ENCODE measurements at places on chromosomes 12 and 14.
A peak's percentile ranks its signal among the peaks of the same experiment; 100 is the strongest.

DNA sequence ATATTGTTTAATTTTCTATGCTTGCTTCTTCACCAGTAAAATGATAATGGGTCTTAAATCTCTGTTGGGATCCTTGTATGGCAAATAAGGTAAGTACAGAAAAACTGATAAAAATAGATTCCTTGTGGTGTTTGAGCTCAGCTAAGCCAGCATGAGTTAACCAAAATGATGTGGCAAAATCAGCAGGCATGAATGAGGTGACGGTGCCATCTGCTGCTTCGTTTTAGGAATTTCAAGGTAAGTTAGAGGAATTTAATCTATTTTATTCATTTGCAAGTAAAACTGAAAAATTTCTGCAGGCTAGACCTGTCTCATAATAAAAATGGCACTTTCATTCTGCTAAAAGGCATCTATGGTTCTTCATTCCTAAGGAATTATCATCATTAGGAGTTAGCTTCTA, 10.0 kb upstream of the CLEC7A start:
- DNase-seq: peak; percentile 43

DNA sequence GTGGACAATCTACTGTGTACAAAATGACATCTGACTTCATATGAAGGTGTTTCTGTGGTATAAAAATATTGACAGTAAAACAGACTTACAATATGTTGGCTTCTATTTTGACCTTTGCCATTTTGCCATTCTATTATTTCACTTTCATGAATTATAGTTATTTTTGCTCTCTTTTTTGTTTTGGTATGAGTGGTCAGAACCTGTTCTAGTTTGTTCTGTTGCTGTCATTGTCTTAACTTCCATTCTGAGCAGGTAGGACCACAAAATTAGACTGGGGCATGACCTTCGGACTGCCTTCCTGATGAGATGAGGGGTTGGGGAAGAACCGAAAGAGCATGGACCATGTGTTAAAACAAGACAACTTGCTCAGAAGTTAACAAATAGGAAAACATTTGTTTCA, 36.5 kb upstream of the IFNG-AS1 start:
- no peak for DNase-seq

DNA sequence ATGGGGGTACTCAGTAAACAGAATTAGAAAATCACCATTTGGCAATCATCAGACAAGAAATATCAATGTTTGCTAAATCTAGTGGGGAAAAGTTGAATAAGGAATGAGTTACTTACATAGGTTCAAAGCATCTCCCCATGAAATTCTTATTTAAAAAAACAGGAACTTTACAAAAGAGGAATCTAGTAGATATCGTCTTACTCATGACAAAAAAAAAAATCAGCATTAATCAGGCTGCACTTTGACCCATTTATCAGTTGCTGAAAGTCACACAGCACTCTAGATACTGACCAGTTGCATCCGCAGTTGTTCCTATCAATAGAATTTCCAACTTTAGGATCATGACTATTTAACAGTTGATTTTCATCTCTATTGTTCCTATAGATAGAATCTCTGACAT, 5.8 kb upstream of the DICER1 start:
- no peak for DNase-seq

GRCh38 chr12:115597157-115597712, 680.3 kb downstream of the MED13L start:
- no peak for DNase-seq

DNA sequence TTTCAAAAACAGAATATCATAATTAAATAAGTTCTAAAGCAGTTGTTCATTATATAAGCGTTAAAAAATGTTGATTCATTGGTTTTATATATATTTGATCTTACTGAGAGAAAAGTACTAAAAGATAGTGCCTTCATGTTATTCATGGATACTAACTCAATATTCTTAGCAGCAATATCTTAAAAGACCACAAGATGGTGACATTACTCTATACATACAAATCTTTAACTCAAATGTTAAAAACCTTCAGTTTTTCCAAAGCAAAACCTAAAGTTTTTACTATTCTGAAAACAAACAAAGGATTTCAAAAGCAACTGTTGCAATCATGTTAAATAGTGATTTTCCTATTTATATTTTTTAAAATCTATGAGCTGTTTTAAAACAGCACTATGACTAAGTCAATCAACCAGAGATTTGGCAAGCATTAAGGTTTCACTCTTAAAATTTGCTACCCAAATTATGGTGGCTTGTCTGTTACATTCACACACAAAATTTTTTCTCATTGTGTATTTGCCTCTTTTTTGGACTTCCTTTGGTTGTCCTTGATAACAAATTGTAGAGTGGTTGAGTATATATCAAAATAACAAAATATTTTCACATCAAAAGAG, 50.1 kb upstream of the RERGL start:
- no peak for DNase-seq

DNA sequence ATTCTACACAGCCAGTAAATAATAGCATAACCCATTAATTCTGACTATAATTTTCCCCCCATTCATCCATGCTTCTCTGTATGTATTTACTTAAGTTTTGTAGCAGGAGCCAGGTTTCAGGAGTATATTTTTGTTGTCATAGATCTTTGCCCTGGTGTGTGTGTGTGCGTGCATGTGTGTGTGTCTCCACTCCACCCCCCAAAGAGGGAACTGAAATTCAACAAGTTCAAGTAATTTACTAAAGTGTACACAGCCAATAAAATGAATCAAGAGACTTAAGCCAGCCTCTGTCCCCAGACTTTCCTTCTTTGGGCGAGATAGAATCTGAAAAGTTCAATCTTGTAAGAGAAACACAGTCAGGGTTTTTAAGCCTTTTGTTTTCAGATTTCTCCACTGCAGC, 792.0 kb downstream of the MED13L start:
- no peak for DNase-seq

DNA sequence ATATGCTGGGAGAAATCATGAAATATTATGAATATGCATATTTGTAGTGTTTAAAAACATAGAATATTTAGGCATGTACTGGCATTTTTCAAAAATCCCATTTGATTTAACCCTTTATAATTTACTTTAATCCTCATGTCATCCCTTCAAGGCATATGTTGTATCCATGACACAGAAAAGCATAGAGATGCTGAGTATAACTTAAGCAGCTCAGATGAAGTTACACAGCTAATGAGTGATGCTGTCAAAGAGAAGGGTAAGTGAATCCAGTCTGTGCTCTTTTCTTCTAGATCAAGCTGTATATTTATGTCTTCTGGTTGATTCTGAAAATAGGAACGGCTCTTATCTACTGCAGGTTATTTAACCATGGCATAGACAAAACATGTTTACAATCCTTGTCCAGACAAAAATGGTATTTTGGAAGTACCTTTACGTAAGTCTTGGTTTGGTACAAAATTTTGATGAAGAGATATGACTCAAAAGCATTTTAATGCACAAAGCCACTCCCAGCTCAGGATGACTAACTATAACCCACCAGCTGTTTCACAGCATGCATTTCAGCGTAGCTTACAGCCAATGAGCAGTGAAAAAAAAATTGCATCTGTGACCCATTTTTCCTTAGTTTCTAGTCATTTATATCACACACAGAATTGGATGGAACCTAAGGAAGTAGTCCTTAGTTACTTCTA, 201.7 kb downstream of the STXBP6 start:
- no peak for DNase-seq

- DNase-seq: no peak
Measured at GRCh38 chr12:130827432-130827831, 11.6 kb downstream of the STX2 start.

- DNase-seq: no peak
Measured at GRCh38 chr12:15778126-15778525, 11.1 kb downstream of the EPS8 start.

DNA sequence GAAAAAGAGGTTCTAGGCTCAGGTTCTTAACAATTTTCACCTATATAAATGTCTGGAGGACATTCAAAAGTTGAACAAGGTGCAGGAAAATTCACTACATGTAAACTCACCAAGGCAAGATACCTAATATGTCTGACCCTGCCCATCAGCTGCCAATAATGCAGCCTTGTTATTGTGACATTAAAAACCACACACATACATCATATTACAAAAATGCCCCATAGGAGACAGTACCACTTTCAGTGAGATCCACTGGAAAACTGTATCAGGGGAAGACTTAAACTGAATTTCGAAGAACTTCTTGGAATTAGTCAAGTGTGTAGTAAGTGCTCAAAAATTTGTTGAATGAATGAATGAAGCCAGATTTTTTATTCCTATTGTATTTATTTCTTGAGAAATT, 83.1 kb downstream of the KICS2 start:
- DNase-seq: no peak

- no peak for DNase-seq
Measured at GRCh38 chr12:121894633-121895032, 6.0 kb downstream of the PSMD9 start.

GRCh38 chr12:120981407-120981941, 3.1 kb downstream of the HNF1A start:
- no peak for DNase-seq

GRCh38 chr14:33062476-33062875, 123.8 kb downstream of the NPAS3 start:
- DNase-seq: no peak
